ENCODE measurements at places on chromosomes 7 and 10.

DNA sequence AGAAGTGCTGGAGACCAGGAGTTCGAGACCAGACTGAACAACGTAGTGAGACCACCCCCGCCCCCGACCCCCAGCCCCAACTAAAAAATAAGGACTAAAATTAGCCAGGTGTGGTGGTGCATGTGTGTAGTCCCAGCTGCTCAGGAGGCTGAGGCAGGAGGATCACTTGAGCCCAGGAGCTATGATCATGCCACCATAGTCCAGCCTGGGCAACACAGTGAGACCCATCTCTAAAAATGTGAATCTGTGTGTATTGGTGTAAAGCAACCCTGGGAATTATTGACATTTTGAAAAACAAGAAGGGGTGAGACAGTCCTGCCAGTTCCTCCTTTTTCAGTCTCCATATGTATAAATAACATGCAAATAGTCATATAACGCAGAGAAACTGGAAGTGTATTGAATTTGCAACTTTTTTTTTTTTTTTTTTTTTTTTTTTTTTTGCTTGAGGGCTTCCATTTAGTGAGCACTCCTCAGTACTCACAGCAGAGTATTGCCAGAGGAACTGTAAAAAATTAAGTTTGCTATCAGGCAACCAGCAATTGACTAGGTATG is 3.4 kb upstream of the ITGB1 start:
- no peak for DNase-seq

DNA sequence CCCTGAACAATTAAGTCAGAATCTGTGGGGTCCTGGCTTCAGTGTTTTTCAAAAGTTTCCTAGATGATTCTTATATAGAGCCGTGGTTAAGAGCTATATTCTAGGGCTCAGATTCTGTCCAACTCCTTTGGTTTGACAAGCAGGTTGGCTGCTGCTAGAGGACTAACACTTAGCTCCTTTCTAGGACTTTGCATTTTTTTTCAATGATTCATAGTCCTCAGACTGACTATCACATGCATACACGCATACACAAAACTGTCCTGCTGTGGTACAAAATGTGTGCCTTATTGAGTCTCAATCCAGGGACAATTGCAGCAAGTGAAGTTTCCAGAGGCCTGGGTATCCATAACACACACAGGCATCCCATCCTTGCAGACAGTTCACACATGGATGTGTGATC is 392.0 kb downstream of the NRG3 start:
- DNase-seq: no peak

DNA sequence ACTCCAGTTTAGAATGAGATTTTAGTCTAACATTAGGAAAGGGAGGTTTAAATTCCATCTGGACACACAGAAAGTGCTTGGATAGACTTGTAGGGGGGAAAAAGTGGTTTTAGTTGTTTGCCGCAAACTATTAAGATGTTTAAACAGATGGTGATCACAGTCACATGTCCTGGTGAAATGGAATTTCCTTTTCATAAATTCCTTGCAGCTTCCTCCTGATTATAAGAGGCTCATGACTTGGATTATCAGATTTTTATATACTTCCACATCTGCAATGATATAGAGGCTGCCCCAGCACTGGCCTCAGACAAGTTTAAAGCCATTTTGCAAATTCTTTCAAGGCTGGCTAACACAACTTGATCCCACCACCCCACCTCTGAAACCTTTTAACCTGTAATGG is 106.4 kb upstream of the ARMC3 start:
- DNase-seq: peak; percentile 92

GRCh38 chr7:17054836-17055235 is 173.1 kb upstream of the AGR3 start:
- peak; percentile 29 for DNase-seq

GRCh38 chr10:84123362-84123761 is 15.9 kb upstream of the GHITM start:
- DNase-seq: no peak

DNA sequence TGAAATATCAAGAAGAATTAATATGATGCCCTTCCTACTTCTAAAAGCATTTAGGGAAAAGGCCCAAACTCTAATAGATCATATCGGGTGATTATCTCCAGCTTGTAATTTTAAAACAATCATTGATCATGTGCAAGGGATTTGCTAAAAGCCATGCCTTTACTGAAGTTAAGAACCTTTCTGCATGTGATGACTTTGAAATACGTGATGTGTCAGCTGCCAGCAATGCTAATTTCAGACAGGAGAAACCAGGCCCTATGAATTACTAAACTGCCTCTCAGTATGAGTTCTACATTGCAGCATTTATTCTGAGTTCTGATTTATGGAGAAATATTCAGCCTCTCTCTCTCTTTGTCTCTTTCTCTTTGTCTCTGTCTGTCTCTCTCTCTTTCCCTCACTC is 203.6 kb upstream of the AKR1E2 start:
- peak; percentile 3 for DNase-seq

DNA sequence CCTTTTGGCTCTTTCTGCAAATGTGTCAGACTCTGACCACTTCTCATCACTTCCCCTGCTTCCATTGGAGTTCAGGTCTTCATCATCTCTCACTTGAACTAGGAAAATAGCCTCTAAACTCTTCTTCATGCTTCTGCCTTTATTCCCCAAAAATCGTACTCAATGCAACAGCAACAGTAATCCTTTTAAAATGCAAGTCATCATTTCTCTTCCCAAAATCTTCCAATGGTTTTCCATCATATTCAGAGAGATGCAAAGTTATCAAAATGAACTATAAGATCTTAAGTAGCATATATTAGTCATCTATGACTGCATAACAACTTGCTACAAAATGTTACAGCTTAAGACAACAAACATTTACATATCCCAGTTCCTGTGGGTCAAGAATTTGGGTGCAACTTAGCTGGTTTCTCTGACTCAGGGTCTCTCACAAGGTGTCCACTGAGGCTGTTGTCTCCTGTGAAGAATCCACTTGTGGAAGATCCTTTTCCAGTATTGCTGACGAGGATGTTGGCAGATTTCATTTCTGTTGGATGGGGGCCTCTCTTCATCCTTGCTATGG is 31.0 kb upstream of the ETV1 start:
- no peak for DNase-seq

DNA sequence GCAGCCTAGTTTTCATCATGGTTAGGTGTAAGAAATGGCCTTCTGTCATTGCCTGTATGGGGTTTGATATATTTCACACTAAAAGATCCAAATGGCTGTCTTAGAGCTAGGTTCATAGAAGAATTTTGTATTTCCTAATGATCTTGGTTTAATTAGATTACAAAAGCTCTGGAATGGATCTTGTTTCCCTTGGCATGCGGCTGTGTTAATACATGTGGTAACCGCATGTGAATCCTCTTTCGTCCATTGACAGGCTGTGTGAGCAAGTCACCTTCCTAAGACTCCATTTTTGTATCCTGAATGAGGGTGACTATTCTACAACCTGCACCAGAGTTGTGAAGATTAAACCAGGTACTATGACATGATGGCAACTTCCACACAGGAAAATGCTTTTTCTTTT is 12.4 kb upstream of the FZD1 start:
- peak; percentile 30 for DNase-seq

- DNase-seq: no peak
Measured at GRCh38 chr7:31105256-31105950, 53.3 kb downstream of the ADCYAP1R1 start.

GRCh38 chr7:7272294-7272693 is 90.0 kb downstream of the C1GALT1 start:
- DNase-seq: no peak

GRCh38 chr7:144164784-144165183 is 18.5 kb upstream of the CTAGE4 start:
- DNase-seq: no peak

GRCh38 chr10:108673741-108674140 is 1249.6 kb downstream of the XPNPEP1 start:
- DNase-seq: no peak

DNA sequence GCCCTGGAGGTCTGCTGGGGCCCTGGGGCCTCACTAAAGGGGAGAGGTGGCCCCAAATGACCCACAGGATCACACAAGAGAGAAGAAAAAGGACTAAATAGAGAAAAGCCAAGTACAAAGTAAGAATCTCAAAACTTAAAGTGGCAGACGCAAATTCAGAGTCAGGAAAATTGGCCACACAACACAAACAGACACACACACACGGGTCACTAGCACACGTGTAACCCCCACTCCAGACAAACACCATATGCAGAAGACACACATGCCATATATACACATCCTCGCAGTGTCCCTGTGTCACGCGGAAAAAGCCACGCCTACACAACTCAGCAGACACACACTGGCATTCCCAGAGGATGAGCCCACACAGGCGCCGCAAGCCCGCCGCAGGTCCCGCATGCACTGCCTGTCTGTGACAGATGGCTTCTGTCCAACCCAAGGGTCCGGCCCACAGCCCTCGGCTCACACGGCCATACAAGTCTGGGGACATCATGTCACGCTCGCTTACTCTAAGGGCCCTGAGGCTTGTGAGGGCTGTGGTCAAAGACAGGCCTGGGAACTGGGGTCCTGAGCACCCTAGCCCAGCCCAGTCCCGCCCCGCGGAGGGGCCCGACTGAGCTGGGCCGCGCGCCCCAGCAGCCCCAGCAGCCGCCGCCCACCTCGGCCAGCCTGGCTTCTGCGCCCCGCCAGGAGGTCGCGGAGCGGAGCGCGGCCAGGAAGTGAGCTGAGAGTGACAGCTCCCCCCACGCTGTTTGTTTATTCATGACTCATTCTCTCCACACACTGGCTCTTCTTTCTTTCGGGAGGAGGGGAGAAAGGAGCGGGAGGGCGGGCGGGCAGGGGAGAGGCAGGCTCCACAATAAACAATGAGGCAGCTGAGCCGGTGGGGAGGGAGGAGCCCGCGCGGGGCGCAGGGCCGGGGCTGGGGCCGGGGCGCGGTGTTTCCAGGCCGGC is 95.5 kb upstream of the ZMIZ1 start:
- DNase-seq: peak; percentile 96

DNA sequence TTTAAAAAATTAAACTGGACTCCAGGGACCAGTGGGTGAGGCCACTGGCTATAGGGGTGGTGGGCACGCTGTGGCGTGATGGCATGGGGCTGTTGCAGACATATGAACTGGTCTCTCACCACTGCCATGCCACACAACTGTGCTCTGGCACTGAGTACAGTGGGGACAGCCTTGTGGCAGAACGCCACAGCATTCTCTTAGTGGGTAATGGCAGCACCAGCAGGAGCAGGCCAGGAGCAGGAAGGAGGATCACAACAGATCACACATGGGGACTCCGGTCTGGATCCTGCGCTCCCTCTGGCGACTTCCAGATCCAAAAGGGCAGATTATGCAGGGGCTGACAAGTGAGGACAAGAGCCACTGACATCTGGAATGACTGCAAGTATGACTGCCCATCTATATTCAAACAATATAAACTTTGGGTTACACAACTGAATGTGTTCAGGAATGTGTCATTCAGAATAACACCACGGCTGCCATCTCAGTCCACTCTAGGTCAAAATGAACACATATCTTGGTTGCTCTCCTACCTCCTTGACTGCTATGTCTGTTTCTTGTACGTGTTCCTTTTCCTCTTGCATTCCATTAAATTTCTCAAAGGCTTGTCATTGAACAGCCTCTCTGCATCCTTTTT is 176.0 kb downstream of the KMT2E start:
- DNase-seq: peak; percentile 11

DNA sequence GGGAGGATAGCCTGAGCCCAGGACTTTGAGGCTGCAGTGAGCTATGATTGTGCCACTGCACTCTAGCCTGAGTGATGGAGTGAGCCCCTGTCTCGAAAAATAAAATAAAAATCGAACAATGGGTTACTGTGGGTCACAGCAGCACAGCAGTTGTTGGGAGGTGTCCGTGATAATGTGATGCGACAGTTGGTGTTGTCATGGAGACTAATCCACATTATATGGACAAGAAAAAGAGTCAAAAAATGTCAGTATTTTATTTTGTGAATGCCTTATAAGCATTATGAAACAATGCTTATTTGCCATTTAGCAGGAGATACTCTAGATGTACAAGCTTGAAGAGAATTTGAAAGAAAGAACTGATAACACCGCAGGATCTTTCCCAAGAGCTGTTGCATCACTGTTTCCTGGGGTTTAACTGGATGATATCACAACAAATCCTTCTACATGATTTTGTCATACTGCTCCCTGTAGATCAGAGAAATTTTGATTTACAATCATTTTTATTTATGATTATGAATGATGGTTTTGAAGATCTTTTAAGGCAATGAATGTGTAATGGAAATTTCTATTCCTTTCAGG is 195.4 kb downstream of the BAMBI start:
- no peak for DNase-seq

DNA sequence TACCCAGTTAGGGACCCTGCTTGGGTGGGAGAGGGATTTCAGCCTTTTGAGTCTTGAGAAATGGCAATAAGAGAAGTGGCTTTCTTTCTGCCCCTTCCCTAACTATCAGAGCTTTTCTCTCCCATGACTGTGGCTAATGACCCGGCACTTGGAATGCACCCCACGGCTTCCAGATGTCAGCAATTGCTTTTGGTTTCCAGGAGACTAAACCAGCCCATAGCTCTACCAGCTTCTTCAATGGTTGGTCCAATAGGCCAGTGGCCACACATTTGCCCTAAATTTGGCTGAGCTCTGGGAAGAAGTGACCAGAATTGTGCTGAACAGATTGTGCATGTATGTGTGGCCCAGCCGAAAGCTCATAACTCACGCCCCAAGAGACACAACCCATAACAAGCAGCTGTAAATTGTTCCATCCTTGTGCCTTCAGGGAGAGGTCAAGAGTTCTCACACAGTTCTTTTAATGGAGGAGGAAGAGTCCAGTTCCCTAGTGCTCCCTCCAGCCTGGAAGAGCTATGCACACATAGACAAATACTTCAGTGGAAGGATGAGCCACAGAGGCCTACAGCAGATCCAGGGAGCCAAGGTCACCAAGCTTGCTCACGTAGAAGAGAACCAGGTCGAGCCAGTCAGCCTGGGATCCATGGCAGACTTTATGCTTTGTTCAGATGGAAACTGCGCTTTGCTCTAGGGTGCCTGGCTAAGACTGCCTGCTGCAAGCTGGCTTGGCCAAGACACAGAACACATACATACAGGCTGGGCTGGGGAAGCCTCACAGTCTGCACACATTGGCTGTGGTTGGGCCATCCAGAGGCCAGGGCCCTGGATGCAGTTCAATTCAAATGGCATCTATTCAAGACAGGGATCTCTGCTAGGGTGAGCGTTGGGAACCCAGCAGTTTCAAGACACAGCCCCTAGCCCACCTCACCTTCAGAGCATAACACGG is 131.8 kb upstream of the HABP2 start:
- no peak for DNase-seq

GRCh38 chr10:62446627-62447026 is 72.5 kb downstream of the ZNF365 start:
- DNase-seq: no peak

DNA sequence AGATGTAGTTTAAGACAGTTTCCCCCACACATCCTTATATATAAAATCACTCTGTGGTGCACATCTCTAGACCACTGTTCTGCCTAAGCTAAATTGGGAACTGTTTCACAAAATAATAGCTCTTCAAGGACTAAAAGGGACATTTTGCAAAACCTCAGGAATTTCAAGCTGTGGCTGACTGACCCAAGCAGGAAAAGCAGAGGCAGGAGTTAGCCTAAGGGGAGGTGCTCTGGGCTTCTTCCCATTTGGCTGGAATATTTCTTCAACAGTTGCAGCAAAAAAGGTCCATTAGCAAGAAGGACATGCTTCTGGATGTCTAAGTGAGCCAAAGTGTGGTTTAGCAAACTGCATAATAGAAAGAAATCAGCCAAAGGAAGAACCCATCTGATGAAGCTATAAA is 551.2 kb upstream of the ANKRD30A start:
- DNase-seq: peak; percentile 90

GRCh38 chr7:91045606-91046005 is 218.6 kb upstream of the FZD1 start:
- DNase-seq: no peak

- DNase-seq: no peak
Measured at GRCh38 chr10:74055383-74056049, 57.6 kb downstream of the VCL start.
